ENCODE measurements at places on chromosomes 16 and 17.

GRCh38 chr16:30736995-30737793 lies 11.0 kb upstream of the PHKG2 start:
- no peak for DNase-seq

DNA sequence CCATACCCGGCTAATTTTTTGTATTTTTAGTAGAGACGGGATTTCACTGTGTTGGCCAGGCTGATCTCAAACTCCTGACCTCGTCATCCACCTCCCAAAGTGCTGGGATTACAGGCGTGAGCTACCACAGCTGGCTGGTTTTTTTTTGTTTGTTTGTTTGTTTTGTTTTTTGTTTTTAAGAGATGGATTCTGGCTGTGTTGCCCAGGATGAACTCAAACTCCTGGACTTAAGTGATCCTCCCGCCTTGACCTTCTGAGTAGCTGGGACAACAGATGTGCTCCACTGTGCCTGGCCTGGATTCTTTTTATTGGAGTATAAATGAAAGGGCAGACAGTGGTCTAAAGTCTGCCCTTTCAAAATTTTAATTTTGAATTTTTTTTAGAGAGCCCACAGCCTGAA lies 44.7 kb downstream of the FOXK2 start:
- no peak for DNase-seq

- DNase-seq = no peak
Measured at GRCh38 chr17:3804503-3804931, 3.5 kb upstream of the ITGAE start.

- DNase-seq = no peak
Measured at GRCh38 chr17:42233994-42234393, 39.7 kb upstream of the GHDC start.

DNA sequence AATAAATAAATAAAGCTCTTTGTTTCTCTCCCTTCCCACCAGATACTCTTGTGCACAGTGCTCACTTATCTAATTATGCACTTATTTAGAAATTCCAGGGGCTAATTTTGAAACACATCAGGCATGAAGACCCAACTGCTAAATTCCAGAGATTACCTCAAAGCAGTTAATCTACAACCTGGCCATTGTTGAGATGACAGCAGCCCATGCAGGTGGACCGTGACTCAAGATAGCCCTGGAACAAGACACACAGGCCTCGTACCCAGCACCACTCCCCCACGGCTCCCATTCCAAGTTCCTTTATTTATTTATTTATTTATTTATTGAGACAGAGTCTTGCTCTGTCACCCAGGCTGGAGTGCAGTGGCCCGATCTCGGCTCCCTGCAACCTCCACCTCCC lies 60.1 kb upstream of the NPEPPS start:
- no peak for DNase-seq

- DNase-seq = no peak
Measured at GRCh38 chr17:3986939-3987335, 22.7 kb upstream of the ATP2A3 start.

DNA sequence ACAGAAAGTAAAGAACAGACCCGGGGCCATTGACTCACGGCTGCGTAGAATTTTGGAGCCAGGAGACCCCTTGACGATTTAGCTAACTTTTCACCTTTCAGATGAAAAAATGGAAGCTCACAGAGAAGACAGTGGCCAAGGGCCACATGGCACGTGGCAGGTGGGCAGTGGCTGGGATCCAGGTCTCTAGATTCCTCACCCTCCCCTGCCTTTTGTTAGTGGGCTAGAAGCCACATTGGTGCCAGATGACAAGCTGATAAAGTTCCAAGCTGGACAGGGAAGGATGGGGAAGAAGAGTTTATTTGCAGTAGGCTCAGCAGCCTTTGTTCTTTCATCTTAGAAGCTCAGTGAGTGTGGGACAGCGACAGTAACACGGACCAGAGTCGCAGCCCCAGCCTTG lies 105.8 kb downstream of the SPACA3 start:
- no peak for DNase-seq

DNA sequence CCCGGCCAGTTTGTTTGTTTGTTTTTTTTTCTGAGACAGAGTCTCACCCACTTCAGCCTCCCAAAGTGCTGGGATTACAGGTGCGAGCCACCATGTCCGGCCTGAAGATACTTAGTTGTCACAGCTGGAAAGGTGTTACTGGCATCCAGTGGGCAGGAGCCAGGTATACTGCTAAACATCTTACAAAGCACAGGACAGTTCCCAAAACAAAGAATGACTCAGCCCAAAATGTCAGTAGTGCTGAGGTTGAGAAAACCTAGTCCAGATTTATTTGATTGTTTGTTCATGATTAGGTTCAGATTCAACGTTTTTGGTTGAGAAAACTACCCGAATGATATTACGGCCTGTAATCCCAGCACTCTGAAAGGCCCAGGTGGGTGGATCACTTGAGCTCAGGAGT lies 18.6 kb upstream of the RABEP1 start:
- no peak for DNase-seq

DNA sequence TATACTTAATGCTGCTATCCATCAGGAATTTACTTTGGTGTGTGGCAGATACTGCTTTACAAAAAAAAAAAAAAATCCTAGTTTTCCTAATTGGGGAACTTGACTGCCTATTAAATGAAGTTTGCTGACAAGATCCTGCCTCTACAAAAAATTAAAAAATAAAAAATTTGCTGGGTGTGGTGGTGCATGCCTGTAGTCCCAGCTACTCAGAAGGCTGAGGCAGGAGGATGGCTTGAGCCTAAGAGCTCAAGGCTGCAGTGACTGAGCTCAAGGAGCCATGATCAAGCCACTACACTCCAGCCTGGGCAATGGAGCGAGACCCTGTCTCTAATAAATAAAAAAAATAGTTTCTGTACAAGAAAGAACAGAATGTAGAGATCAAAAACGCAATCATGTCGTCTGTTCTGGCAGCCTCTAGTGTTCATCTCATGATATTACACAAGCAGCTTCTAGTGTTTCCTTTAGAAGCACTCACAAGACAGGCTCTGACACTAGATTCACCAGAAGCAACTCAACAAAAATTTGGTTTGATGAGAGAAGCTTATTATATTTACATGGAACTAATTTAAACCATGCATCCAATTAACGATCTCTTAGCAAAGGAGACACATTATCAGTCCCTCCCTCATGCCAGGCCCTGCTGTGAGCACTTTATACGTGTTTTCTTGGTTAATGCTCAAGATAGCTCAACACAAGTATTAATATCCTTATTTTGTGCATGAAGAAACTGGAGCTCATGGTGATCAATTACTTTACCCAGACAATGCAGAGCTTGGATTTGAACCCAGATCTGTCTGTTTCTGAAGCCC lies 6.8 kb upstream of the KRTAP17-1 start:
- DNase-seq = peak; percentile 51

DNA sequence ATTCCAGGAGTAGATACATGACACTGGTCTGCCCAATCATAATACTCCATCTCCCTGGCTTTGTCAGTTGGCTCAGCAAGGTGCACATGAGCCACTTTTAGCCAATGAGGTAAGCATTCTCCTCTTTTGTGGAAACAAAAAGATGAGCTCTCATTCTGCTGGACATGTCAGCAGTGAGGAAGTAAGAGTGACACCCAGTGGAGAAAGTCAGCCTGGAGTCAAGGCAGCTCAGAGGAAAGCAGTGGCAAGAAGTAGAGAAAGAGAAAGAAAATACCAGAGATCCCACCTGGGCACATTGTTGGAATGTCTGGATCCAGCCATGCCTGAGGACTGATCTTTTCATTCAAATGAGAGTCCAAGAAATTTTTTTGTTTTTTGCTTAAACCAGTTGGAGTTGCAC lies 496.9 kb upstream of the C16orf82 start:
- DNase-seq = peak; percentile 32

DNA sequence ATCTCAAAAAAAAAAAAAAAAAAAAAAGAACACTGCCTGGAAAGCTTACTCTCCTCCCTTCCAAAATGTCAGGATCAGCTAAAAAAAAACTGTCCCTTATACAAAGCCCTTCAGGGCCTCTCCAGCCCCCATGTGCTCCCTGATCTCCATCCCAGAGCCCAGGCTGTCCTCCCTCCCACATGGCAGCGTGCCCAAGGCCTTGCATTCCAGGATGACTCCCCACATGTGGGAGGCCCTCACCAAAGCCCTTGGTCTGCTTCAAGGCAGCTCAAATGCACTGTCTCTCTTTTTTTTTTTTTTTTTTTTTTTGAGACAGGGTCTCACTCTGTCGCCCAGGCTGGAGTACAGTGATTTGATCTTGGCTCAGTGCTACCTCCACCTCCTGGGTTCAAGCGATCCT lies 2.3 kb downstream of the FDXR start:
- no peak for DNase-seq

DNA sequence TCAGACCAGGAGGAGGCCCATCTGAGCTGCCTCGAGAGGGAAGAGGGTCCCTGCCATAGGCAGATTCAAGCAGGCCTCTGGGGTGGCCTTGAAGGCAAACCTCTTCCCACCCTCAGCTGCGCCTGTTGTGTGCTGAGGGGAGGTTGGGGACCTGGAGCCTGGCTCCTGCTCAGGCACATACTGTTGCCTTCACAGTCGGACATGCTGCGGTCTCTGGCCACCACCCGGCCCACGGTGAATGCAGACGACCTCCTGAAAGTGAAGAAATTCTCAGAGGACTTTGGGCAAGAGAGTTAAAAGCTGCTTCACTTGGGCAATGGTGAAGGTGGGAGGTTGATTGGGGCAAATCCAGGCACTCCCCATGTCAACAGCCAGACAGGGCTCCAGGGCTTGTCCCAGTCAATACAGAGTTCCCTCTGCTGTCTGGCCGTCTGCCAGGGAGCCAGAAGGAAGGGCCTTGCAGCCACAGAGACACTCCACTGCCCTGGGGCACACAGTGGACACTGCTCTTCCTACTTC lies 6.3 kb downstream of the PDF start:
- no peak for DNase-seq

DNA sequence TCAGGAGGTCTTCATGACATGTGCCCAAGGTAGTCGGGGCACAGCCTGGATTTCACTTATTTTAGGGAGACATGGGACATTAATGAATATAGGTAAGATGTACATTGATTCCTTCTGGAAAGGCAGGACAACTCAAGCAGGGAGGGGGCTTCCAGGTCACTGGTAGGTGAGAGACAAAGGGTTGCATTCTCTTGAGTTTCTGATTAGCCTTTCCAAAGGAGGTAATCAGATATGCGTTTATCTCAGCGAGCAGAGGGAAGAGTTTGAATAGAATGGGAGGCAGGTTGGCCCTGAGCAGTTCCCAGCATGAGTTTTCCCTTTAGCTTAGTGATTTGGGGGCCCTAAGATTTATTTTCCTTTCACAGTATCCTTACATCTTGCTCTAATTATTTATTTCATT lies 443.8 kb upstream of the EEF2KMT start:
- no peak for DNase-seq

- no peak for DNase-seq
Measured at GRCh38 chr16:68486502-68487202, 38.3 kb upstream of the SMPD3 start.

DNA sequence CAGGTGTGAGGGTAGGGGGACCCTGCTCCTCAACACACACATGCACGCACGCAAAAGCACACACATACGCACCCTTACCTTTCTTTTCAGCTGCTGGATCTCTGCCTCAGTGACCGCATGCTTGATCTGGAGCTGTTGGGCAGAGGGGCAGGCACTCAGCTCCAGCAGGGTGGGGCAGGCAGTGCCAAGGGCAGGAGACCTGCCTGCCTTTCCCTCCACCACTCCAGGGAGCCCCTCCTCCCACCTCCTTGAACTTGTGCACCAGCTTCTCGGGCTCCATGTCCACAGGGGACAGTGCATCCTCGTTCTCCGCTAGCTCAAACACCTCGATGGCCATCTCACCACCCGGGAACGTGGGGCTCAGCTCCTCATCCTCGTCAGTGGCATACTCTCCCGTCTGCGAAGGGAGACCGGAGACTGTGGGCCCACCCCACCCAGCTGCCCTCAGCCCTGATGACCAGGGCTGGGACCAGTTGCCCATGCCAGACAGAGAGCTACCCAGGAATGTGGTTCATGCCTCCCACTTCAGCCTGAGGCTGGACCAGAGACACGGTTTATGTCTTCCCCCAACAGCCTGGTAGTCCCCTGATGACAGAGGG lies 9.3 kb upstream of the SAMD14 start:
- DNase-seq = no peak

GRCh38 chr16:5323284-5324141 lies 225.9 kb upstream of the EEF2KMT start:
- DNase-seq = no peak

DNA sequence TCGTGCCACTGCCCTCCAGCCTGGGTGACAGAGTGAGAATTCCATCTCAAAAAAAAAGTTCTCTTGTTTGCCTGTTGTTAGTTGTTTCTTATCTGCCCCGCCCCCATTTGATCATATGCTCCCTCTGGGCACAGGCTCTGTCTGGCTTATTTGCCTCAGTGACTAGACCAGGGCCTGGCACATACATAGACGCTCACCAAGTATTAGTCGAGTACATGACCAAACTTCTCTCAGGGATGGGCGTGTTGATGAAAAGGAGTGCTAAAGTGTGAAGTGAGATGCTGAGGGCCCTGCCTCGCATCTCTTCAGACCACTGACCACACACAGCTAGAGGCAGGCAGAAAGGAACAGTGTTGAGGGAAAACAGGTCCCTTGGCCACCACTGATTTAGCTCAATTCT lies 3.3 kb upstream of the HELZ start:
- no peak for DNase-seq

DNA sequence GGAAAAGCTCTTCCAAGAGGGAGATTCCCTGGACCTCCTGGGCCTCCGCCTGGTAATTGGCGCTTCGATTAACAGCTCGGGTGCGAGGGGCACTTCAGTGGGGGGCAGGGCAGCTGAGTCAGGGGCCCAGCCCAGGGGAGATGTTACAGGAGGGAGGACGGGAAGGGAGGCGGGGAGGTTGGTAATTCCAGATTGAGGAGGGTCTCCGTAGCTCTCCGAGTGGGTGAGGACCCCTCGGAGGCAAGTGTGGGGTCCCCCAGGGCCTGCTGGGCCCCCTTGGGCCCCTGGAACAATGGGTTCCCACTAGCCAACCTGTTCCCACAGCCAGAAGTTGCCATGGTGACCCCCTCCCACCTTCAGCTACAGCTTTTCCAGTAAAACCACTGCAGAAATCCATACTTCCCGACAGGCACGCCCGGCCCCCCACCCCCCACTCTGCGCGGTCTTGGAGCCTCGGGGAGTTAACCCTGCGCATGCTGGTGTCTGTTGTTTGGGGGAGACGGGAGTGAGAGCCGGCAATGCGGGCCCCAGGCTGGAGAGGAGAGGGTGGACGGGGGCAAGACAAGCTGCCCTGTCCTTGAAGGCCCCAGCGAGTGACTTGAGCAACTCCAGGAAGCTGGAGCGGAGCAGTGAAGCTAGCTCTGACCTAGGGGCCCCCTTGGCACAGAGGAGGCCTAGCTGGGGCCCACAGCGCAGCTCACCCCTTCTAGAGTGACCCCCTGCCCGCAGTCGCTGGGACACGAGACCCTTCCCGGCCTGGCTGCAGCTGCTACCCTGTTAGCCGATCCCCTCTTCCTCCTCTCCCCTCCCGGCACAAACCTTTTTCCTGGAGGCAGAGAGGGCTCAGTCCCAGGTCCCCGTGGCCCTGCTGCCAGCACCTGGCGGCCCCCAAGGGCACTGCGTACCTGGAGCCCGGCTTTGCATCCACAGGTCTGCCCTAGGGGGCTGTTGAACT lies 37.8 kb downstream of the TMEM235 start:
- no peak for DNase-seq

GRCh38 chr17:65230040-65230439 lies 92.9 kb downstream of the RGS9 start:
- DNase-seq = no peak

GRCh38 chr17:59601130-59601529 lies 18.6 kb upstream of the CLTC start:
- no peak for DNase-seq

All from KBM-7 (cell line).